NCI-H748 treated with DMSO at 0.1 percent for 48 hours (cell line): ENCODE measurements at places on chromosomes 11 and 22.

GRCh38 chr22:29689880-29690213, 30.0 kb upstream of the CABP7 start:
- DNase-seq = peak; percentile 3

DNA sequence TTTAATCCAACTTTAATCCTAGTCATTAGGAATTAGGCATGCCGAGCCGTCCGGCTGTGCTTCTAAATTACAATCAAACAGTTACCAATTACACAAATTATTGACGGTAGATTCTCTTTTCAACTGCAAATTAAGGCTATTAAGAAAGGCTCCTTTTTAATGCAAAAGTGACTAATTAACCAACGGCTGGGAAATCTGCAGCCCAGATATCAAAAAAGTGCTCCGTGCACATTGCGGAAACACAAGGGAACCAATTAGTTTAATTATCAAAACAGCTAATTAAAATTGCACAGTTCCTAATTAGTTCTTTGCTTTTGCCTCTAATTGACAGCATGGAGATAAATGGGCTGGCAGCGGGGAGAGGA, 19.4 kb upstream of the LMO1 start:
- no peak for DNase-seq

DNA sequence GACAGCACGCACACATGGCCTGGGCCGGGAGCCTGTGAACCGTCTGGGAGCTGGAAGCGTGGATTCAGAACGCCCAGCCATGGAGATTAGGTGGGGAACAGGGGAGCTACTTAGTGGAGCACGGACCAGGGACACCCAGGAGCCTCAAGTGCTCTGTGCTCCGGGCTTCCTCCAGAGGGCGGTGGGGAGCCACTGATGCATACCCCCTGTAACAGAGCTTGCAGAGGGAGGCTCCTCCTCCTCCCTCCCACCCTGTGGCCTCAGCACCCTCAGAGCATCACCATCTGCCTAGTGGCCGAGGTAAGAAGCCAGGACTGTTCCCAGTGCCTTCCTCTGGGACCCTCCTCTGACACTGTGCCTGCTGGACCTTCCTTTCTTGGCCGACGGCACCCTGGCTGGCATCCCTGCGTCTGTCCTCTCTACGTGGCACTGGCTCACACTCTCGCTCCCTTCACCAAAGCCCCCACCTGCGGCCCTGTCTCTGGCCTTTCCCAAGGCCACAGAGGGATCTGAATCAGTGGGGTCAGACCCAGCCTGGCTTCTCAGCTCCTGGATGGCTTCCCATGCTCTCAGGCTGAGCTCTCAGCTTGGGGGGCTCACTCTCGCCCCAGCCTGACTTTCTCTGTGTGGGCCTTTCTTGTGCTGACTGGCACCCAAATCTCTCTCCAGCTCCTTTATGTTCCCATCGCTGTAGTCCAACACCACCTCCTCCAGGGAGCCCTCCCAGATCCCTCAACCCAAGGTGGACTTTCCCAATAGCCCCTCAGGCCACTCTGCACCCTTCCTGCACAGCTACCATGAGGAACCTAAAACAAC, 780.9 kb downstream of the BRD1 start:
- peak; percentile 65 for DNase-seq

- DNase-seq = no peak
Measured at GRCh38 chr22:25002241-25002985, 49.9 kb downstream of the KIAA1671 start.

DNA sequence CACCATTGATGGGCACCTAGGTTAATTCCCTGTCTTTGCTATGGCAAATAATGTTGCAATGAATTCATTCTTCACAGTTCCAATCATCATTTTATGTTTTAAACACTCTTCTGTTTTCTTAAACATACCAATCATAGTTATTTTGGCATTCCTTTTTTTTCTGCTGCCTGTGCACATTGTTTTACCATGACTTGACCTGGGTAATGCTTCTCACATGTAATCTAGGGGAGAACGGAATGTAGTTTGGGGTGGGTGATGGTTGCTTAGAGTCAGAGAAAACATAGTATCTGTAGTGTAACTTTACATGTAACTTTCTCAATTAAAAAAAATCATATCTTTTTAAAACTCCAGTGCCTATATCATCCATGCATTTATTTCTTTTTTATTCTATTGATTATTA, 1945.3 kb upstream of the RAG2 start:
- DNase-seq = no peak

DNA sequence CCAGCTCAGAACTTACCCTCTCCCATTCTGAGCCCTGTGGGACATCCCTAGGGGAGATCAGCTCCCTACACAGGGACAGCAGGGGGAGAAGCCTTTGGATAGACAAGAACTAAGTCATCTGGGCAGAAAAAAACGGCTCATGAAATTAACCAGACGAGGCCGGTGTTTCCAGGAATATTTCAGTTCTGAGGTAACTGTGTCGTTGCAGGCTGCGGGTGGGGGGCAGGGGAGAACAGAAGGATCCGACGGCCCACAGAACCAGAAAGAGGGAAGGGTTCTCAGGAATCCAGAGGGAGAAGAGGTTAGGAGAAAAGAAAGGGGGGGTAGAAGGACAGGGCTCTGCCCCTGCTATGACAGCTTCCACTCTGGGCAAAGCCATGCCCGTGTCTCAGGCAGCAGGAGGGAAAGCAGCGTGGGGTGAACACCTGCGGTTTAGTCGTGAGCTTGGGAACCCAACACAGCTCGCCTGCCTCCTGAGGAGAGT, 3.6 kb downstream of the CLCF1 start:
- no peak for DNase-seq

GRCh38 chr22:47628477-47629272, 866.2 kb downstream of the TBC1D22A start:
- DNase-seq = no peak

DNA sequence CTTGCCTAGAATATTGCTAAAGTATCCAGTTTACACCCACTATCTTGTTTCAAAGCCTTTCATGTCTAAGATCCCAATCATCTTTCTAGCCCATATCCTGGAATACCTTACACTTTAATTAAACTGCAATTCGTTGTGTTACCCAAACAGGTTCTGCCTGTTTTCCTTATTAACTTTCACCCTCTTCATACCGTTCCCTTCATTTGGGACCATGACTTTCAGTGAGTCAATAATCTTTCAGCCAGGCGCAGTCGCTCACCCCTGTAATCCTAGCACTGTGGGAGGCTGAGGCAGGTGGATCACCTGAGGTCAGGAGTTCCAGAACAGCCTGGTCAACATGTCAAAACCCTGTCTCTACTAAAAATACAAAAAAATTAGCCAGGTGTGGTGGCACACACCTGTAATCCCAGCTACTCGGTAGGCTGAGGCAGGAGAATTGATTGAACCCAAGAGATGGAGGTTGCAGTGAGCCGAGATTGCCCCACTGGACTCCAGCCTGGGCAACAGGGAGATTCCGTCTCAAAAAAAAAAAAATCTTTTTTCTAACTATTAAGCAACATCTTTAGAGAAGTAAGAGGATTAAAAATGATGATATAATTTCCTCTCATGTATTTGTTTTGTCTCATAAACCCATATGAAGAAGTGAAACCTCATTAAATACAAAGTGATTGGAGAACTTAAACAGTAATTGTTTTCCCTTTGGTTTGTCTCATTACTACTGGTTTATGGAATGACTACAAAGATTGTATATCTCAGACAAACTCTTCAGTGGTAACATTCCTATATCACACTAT, 20.7 kb downstream of the DMC1 start:
- no peak for DNase-seq

DNA sequence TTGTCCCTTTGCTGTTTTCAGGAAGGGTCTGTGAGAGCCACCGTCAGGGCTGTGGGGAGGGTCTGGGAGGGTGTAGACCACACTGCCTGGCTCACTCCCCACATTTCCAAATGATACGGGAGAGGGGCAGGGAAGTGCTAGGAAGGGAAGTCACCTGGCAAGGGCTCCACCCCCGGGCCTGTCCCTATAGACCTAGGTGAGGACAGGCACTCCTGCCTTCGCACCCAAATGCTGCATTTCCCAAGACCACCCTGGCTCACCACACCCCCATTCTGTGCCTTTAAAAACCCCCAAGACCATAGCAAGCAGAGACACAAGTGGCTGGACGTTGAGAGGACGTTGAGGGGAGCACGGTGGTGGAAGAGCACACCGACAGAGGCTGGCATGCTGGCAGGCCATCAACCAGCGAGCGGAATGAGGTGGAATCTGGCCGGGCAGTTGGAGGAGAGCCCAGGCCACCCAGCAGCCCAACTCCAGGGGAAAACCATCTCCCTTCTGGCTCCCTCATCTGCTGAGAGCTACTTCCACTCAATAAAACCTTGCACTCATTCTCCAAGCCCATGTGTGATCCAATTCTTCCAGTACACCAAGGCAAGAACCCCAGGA, 45.7 kb downstream of the GNB1L start:
- no peak for DNase-seq

GRCh38 chr11:45335434-45335833, 49.3 kb upstream of the SYT13 start:
- no peak for DNase-seq

- no peak for DNase-seq
Measured at GRCh38 chr11:11843211-11843621, 1.4 kb downstream of the USP47 start.

- DNase-seq = no peak
Measured at GRCh38 chr11:94203070-94203469, 74.4 kb downstream of the PANX1 start.

- DNase-seq = no peak
Measured at GRCh38 chr11:103157542-103157941, 48.3 kb downstream of the DYNC2H1 start.

DNA sequence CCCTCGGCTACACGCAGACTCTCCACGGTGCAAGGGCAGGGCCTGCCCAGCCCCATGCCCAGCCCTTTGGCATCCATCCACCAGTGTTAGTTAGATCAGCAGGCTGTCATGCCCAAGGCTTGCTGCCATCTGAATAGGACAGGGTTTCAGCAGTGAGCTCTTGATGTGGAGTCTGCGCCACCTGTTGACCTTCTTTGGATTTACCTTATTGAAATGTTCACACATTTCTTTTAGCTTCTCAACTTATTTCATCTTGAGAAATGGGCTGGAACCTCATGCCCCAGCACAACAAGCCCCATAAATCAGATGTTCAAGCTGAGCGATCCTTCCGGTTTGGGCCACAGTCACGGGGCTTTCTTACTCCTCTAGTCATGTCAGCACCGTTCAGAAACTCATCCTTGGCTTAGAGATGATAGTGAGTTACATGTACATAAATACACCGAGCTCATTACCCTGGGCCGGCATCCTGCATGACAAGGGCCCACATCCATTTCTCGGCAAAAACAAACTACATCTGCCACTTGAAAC, 61.7 kb downstream of the PARVB start:
- no peak for DNase-seq
